ENCODE measurements at places on chromosomes 3 and 15.
A peak's percentile ranks its signal among the peaks of the same experiment; 100 is the strongest.

DNA sequence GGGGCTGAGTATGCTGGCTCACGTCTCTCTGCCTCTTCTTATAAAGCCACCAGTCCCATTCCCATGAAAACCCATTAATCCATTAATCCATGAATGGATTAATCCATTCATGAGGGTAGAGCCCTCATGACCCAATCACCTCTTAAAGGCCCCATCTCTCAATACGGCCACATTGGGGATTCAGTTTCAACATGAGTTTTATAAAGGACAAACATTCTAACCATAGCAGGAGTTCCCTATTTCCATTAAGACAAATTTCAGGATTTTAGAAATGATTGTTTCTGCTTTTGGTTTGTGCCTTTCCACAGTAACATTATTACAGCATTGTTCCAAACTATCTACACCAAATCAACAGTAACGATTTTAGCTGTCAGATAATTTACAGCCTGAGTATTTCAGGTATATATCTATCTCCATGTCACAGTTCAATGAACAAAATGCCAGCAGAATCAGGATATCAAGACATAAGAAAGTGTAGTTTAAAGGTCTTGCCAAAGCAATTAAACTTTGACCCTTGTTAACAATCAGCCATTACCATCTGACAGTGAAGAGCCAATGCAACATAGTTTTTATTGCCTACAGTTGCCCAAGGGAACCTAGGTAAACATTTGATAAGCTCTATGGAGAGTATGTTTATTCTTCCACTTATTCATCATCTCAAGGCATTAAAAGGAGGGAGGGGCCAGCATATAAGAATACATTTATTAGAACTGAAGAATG, 3.8 kb downstream of the TSPAN3 start:
- DNase-seq, result peak; percentile 58

DNA sequence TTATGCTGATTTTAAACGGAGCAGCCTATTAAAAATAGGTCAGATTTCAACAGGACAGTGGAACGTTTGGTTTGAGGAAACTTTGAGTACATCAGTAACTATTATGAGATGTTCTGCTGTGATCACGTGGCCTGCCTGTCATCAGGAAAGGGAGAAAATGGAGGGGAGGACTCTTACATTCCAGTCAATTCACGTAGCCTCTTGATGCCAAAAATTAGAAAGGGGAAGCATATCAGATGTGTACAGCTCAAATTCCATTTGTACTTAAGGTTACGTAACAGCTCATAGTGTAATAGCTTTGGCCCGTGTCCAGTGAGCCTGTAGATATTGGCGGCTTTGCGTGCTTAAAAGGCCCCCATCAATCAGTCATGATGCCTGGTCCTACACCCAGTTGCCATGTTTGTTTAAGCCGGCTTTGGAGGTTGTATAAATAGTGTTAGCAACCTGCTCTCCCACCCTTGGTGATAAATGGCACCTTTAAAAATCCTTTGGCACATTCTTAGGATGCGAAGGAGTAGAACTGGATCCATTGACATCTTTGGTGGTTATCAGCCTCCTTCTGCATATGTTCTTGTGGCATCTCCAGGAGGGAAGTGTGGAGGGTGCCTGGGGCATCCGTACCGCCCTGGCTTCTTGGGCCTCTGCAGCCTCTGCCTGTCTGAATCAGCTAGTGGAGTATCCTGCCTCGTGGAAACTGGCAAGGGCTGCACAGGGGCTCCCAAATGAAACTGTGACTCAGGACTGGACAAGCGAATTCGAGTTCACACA, 163.9 kb downstream of the THSD4 start:
- peak; percentile 72 for DNase-seq

- no peak for DNase-seq
These were observed 43.7 kb downstream of the RASGRF1 start for GRCh38 chr15:79046691-79047404.

- no peak for DNase-seq
These were observed 30.3 kb upstream of the CCNB2 start for GRCh38 chr15:59074607-59075006.

DNA sequence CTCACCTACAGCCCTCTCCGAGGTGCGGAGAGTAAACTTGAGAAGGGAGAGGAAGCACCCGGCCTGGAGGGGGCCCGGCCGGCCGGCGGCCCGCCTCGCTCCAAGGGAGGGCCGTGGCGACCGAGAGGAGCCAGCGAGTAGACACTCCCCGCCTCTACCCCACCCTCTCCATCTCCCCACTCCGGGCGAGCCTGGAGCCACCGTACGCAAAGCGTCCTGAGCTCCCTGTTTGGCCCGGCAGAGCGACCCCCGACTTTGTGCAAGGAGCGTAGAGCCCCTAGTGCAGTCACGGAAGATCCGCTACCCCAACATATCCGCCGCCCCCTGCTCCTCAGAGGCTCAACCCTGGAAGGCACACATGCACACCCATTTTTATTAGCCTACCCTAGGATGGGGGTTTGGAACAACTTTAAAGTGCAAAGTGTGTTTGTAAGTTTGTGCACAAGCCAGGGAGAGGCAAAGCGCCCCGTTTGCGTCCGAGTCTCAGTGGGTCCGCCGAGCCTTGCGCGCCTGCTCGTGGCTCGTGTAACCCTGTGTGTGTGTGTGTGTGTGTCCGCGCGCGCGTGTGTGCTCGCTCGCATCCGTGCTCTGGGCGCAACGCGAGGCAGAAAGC, 508 bp upstream of the SMAD6 start:
- peak; percentile 42 for DNase-seq

GRCh38 chr3:184336547-184337398, 627 bp upstream of the FAM131A start:
- DNase-seq, result peak; percentile 62

All from HepG2 (cell line).